Tibial artery (tissue), 4 donors: ENCODE measurements at places on chromosomes 2 and 18.

DNA sequence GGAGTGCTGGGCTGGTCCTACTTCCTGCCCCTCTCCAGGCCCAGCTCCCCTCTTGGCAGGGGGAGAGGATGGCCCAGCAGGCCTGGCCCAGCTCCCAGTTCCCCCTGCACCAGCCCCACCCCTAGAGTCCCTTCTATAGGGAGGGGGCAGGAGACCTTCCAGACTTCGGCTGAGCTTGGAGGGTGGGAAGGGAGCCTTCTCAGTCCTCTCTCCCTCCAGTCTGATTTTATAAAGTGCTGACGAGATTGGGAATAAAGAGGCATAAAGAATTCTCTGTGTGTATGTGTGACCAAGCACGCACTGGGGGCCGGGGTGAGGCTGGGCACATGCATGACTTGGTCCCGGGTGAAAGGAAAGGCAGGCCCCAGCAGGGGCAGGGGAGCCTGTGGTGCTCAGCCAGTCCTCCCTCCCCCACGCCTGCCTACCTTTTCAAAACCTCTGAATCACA is 5.1 kb downstream of the CHPF start:
- peaks cover 31% of the 10 kb centered on the region for H3K36me3 ChIP-seq
- no peaks in the 10 kb centered on the region for H3K27me3 ChIP-seq
- H3K27ac ChIP-seq: no peak overlapping the region
- no peak overlapping the region for H3K4me3 ChIP-seq
- DNase-seq: no peak
- peaks cover 16% of the 10 kb centered on the region for H3K4me1 ChIP-seq

GRCh38 chr18:8329186-8329771 is 280.0 kb upstream of the RAB12 start:
- no peaks in the 10 kb centered on the region for H3K36me3 ChIP-seq
- H3K4me1 ChIP-seq: peaks cover 29% of the 10 kb centered on the region
- no peak overlapping the region for H3K4me3 ChIP-seq
- H3K27ac ChIP-seq: no peak overlapping the region
- no peak for DNase-seq

GRCh38 chr2:38778687-38779082 is 675 bp downstream of the GEMIN6 start:
- H3K27me3 ChIP-seq: no peaks in the 10 kb centered on the region
- peaks cover 8% of the 10 kb centered on the region for H3K4me1 ChIP-seq
- DNase-seq: no peak
- peaks cover 15% of the 10 kb centered on the region for H3K36me3 ChIP-seq

- peaks cover 4% of the 10 kb centered on the region for H3K4me1 ChIP-seq
- DNase-seq: no peak
- H3K4me3 ChIP-seq: no peak overlapping the region
- no peak overlapping the region for H3K27ac ChIP-seq
- H3K36me3 ChIP-seq: no peaks in the 10 kb centered on the region
Measured at GRCh38 chr18:58234359-58234741, 190.3 kb downstream of the NEDD4L start.

GRCh38 chr18:24160086-24160485 is 21.2 kb downstream of the CABYR start:
- H3K27me3 ChIP-seq: no peaks in the 10 kb centered on the region
- H3K4me1 ChIP-seq: no peaks in the 10 kb centered on the region
